Fibroblast of skin of abdomen (primary cell): ENCODE measurements at places on chromosomes 5 and 9.

DNA sequence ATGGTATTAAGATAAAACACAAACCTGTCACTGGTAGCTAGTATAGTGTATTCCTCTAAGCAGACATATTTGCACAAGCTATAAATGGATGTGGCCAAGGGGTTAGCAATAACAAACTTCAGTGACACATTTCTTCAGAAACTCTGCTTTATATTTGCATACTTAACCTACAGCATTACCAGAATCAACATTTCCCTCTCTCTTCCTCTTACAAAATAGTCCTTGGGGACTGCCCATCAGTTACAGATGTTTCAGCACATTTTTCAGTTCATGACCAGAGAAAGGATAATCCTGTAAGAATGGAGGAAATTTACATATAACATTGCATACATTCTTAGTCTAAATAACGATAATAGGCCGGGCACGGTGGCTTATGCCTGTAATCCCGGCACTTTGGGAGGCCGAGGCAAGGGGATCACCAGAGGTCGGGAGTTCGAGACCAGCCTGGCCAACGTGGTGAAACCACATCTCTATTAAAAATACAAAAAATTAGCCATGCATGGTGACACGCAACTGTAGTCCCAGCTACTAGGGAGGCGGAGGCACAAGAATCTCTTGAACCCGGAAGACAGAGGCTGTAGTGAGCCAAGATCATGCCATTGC lies 25.3 kb upstream of the SLC1A1 start:
- no peak for DNase-seq

DNA sequence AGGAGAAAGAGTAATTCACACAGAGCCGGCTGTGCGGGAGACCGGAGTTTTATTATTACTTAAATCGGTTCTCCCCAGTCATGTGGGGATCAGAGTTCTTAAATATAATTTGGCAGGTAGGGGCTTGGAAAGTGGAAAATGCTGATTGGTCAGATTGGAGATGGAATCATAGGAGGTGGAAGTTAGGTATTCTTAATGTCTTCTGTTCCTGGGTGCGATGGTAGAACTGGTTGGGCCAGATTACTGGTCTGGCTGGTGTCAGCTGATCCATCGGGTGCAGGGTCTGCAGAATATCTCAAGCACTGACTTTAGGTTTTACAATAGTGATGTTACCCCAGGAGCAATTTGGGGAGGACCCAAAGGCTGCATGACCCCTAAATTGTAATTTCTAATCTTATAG lies 4.6 kb upstream of the CERCAM start:
- DNase-seq: no peak

DNA sequence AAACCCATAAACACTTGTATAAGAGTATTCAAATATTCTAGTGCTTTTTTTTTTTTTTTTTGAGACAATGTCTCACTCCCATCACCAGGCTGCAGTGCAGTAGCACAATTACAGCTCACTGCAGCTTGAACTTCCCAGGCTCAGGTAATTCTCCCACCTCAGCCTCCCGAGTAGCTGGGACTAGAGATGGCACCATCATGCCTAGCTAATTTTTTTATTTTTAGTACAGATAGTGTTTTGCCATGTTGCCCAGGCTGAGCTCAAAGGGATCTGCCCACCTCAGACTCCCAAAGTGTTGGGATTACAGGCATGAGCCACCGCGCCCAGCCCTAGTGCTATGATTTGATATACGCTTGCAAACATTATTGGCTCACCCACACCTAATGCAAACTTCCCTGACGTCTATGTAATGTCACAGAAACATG lies 11.8 kb downstream of the IL6ST start:
- no peak for DNase-seq

- peak; percentile 12 for DNase-seq
Measured at GRCh38 chr5:139982975-139983240, 60.2 kb downstream of the NRG2 start.

GRCh38 chr5:65113771-65114170 lies 345.0 kb downstream of the CWC27 start:
- DNase-seq: no peak

DNA sequence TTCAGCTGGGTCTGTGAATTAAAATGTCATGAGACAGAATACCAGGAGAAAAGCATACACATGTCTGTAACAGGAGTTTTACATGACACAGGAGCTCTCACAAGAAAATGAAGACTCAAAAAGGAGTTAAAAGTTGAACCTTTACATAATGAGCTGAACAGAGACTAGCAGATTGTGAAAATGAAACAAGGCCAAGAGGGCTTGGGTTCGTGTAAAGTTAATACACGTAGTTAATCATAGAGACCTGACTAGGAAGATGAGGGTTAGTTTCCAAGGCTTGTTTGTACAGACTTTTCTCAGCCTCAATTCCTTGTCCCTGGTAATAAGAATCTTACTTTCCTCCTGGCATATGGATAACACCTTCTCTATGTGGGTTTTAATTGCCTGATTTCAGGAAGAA lies 1294.0 kb downstream of the MAT2B start:
- no peak for DNase-seq

DNA sequence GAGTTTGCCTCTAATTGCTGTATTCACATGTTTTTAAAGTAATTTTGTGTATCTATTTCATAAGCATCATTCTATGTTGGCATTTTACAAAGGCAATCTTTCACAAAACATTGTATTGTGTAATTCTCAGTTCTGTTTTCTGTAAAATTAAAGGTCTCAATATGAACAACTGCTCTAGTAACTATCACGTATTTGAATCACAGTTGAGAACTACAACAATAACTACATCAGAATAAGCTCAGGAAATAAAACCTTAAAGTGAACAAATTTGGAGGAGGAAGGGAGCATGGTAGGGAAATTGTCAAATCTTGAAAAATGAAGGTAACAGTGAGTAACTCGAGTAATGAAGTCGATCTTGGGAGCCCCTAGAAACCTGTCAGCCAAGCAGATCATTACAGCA lies 22.5 kb upstream of the CAMK4 start:
- no peak for DNase-seq

GRCh38 chr5:94771742-94772141 lies 153.3 kb downstream of the SLF1 start:
- no peak for DNase-seq

- DNase-seq: no peak
Measured at GRCh38 chr5:39109606-39110005, 35.4 kb upstream of the RICTOR start.

- no peak for DNase-seq
Measured at GRCh38 chr5:22621084-22621483, 232.1 kb downstream of the CDH12 start.

DNA sequence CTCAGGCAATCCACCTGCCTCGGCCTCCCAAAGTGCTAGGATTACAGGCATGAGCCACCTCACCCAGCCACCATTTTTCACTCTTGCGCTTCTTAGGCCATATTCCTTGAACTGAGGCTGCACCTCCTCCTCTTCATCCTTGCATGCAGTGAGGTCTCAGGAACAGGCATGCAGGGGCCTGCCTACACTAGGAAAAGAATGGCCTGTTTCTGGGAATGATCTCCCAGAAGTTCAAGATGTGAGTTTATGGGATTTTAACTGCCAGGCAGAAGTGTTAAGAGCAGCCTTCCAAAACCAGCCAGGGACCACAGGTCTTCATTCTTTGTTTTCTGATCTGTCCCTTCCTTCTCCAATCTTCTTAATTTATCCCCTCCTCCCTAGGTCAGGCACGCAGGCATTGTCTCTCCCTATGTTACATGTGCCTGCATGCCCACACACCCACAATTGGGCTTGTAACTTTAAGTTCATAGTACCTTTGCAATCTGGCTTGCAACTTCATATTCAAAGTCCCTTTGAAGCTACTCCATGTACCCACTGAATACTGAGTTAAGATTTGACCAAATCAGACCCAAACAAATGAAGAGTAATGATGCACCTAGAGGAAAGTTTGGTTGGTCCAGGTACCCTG lies 10.5 kb upstream of the HSPA4 start:
- DNase-seq: no peak

GRCh38 chr5:138460032-138460693 lies 5.1 kb upstream of the EGR1 start:
- no peak for DNase-seq

DNA sequence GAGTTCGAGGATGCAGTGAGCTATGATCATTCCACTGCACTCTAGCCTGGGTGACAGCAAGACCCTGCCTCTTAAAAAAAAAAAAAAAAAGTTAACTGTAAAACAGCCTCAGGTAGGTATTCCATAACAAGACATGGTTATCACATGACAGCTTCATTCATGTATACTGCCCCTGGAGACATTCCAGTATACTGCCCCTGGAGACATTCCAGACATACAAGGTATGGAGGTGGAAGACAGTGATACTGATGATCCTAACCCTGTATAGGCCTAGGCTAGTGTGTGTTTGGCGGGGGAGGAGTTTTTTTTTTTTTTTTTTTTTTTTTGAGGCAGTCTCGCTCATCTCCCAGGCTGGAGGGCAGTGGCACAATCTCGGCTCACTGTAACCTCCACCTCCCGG lies 105.5 kb downstream of the RICTOR start:
- no peak for DNase-seq

DNA sequence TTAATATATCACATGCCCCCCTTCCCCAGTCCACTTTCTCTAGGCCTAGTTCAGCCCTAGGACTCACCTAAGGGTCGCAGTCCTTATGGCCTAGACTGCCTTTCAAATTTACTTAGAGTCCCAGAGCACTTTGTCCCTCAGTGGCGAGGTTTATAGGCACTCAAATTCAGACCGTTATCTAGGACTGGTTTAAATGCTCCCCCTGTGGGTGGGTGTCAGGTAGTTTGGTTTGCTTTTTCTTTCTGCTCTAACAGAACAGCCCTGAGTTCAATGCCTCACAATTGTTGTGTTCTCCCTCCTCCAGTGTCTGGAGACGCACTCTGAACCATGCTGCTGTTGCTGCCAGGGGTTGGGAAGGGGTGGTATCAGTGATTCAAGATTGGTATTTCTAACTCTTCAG lies 317.1 kb downstream of the MAT2B start:
- DNase-seq: no peak

- no peak for DNase-seq
Measured at GRCh38 chr9:97529363-97530076, 28.1 kb downstream of the TMOD1 start.

GRCh38 chr5:180599981-180600553 lies 8.8 kb upstream of the SCGB3A1 start:
- DNase-seq: no peak

DNA sequence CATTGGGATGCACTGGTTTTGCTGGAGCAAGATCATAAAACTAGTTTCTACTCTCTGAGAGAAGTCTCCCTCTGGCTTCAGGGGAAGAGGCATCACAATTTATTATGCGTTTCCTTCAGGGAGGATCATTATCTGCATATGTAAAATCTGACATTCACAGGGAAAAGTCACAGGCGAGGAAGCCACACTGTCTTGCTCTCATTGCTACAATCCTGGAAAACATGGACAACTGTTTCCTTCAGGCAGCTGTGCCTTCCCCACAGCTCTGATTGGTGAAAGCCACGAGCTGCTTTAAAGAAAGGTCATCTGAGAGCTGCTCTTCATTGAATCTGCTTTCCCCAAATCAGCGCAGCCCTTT lies 397.8 kb downstream of the MED10 start:
- no peak for DNase-seq

DNA sequence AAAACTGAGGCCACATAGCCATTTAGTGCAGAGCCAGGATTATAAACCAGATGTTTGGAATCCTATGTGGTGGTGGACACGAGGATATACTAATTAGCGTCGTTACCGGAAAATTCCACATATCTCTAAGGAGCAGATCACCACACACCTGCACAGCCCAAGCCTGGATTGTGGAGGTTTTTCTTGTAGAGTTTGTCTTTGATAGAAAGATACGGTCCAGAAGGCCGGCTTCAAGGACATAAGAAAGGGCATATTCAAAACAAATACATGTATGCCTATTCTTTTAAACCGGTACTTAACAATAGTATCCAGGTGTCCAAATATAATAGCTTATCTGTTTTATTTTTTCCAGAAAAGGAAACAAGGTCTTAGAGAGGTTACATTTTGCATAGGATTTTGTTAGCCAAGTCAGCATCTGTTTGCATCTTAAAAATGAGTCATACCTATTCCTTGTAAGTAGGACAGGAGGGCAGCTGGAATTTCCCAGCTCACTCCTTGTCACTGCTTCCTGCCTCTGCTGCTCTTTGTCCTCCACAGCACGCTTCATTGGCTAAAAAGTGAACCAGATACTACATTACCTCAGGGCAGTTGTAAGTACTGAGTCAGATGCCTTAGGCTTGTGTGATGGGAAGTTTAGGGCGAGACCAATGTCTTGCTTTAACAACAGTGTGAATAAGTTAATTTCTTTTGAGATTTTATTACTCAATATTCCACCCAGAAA lies 3.6 kb downstream of the TMC1 start:
- DNase-seq: peak; percentile 96

DNA sequence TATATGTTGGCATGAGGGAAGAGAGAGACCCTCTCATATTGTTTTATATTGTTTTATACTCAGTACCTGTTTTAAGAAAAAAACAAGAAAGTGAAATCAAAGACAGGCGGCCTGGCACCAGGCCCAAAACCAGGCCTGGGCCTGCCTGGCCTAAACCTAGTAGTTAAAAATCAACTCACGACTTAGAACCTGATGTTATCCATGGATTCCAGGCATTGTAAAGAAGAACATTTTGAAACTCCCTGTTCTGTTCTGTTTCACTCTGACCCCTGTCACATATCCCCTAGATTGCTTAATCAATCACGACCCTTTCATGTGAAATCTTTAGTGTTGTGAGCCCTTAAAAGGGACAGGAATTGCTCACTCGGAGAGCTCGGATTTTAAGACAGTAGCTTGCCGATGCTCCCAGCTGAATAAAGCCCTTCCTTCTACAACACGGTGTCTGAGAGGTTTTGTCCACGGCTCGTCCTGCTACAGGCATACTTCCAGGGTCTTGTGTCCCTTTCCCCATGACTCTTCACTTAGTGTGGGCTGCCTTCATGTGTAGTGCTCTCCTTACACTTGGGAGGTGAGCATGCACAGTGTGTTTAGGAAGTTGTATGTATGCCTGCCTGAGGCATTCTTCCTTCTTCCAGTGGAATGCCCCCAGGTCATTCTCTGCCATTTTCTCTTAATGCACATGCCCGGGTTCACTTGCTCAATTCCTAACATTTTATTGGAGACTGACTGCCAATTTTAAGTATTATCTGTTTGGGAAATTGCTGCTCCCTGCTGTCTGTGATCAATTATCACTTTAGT lies 17.8 kb downstream of the TBCA start:
- no peak for DNase-seq

DNA sequence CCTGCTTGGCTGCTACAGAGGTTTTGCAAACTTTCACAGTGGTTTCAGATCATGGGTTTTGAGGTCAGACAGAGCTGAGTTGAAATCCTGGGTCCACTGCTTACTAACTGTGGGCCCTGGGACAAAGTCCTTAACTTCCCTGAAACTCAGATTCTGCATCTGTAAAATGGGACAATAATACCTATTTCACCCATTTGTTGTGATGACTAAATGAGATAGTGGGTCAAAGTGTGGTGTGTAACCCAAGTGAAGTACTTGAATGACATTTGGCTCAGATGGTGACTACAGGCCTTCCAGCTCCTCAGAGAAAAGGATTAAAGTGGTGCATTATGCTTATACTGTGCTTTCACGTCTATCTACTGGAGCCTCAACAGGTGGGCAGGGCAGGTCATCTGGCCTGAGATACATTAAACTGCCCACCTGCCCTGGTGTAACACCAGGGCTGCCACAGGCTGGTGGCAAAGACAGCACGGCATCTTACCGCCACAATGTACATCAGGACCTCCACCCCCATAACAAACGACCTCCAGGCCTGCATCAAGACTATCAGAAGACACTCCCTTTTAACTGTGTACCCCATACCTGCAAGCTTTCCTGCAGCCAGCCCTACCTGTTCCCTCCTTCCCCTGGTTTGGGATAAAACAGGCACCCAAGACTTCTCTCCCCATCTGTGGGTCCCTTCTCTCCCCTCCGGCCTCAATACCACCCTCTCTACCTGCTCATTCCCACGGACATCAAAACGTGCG lies 846 bp upstream of the TRAF1 start:
- no peak for DNase-seq
